Activated naive CD4-positive, alpha-beta T cell treated with anti-CD3 and anti-CD28 coated beads, Interleukin-2, amount 10 ng/mL, durations not matched to agents 7 days and 5 days (primary cell): ENCODE measurements at places on chromosomes 2 and 18.

DNA sequence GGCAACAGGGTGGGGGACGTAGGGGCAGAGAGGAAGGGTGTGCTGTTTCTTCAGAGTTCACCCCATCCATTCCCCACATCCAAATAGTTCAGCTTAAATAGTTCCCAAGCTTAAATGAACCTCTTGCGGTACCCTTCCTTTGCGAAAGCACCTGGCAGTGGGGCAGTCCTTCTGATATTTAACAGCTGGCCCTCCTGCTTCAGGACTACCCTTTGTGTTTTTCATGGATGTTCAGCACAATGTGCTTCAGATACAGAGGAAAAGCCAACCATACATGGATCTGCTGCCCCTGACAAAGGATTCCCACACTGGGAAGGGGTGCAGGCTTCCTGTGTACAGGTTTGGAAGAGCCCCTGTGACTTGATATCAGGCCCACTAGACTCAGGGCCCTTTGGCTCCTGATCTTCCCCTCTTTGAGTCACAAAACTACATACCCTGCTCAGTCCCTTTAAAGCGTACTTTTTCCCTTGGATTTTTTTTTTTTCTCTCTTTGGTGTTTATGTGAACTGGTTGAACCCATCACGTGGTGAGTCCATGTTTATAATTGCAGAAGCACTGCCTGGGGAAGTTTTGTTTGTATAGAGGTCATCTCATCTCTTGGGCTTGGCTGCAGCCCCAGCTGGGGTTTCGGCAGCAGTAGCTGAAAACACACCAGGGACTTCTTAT is 45.3 kb upstream of the IGFBP5 start:
- no peak for DNase-seq
- no peak overlapping the region for H3K27ac ChIP-seq
- no peak overlapping the region for H3K4me3 ChIP-seq
- H3K4me1 ChIP-seq: no peaks in the 10 kb centered on the region

DNA sequence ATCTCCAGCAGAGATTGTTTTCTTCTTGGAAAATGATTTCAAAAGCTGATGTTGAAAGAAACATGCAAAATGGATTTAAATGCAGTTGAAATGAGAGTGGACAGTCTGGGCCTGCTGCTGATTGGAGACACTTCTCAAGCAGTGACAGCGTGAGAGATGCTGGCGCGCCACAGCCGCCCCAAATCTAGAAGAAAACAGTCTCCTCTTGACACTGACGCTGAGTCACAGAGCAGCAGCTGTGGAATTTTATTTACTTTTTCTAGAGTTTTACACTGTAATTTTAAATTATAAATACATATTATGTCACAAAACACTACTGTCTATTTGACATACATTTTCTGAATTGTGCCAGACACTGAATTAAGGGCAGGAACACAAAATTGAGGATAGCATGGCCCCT is 121.8 kb upstream of the TMEM200C start:
- H3K27me3 ChIP-seq: no peaks in the 10 kb centered on the region
- no peaks in the 10 kb centered on the region for H3K36me3 ChIP-seq
- H3K27ac ChIP-seq: no peak overlapping the region
- H3K4me1 ChIP-seq: peaks cover 1% of the 10 kb centered on the region

- no peaks in the 10 kb centered on the region for H3K4me1 ChIP-seq
- H3K27me3 ChIP-seq: no peaks in the 10 kb centered on the region
- DNase-seq: no peak
- H3K27ac ChIP-seq: no peak overlapping the region
Observed at GRCh38 chr18:77750006-77750405, 500.4 kb downstream of the GALR1 start.

DNA sequence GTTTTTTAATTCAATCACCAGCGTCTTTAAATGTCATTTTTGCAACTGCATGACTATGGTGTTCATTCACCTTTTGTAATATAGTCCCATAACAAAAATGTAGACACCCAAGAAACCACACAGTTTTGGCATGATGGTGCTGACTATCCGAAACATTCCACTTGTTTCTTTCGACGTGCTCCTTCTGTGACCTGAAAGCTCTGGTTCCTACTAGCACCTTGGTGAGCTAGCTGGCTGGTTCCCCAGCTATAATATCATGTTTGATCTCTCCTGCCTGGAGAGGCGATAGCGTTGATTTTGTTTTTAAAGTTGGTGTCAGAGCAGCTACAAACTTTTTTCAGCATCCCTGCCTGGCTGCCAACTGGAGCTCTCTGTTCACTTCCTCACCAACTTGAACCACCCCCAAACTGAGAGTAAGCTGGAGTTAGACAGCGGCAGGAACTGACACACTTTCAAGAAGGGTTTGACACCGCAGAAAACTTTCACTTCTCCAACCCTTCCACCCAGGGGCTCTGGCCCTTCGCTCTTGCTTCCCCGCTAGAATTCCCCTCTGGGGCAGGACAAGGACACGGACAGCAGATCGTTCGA is 1.1 kb downstream of the ATAD2B start:
- peak; percentile 78 for DNase-seq
- H3K27me3 ChIP-seq: peaks cover 3% of the 10 kb centered on the region
- H3K4me3 ChIP-seq: peak overlapping the region; percentile 99
- peaks cover 7% of the 10 kb centered on the region for H3K36me3 ChIP-seq
- H3K4me1 ChIP-seq: peaks cover 47% of the 10 kb centered on the region

DNA sequence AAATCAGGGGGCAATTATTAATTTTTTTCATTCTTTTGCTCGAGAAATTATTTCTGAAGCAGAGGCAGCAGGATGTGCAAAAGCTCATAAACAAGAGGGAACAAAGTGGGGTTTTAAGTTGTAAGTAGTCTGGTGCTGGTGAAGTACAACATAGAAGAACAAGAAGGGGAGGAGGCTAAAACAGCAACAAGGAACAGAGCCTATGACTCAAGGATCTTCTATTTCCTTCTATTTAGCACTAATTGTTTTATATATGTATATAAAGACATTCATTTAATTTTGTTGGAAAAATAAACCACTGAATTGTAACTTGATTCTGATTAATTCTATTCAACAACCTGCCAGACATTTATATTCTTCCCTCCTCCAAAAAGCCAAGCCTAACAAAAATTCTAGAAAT is 35.0 kb downstream of the YES1 start:
- H3K4me1 ChIP-seq: peaks cover 4% of the 10 kb centered on the region
- H3K27me3 ChIP-seq: no peaks in the 10 kb centered on the region
- no peak overlapping the region for H3K4me3 ChIP-seq

GRCh38 chr18:49767111-49768050 is 46.0 kb downstream of the ACAA2 start:
- H3K27ac ChIP-seq: no peak overlapping the region
- no peak for DNase-seq
- no peaks in the 10 kb centered on the region for H3K36me3 ChIP-seq

- no peak overlapping the region for H3K4me3 ChIP-seq
- no peak for DNase-seq
- H3K4me1 ChIP-seq: no peaks in the 10 kb centered on the region
- no peaks in the 10 kb centered on the region for H3K36me3 ChIP-seq
- H3K27me3 ChIP-seq: no peaks in the 10 kb centered on the region
- H3K27ac ChIP-seq: no peak overlapping the region
Observed at GRCh38 chr2:162368494-162368893, 24.6 kb downstream of the GCA start.

- H3K27ac ChIP-seq: no peak overlapping the region
- peaks cover 10% of the 10 kb centered on the region for H3K4me1 ChIP-seq
- no peaks in the 10 kb centered on the region for H3K36me3 ChIP-seq
- H3K4me3 ChIP-seq: no peak overlapping the region
- DNase-seq: peak; percentile 38
- H3K27me3 ChIP-seq: peaks cover 31% of the 10 kb centered on the region
Observed at GRCh38 chr2:112048887-112049286, 6.2 kb upstream of the TMEM87B start.

DNA sequence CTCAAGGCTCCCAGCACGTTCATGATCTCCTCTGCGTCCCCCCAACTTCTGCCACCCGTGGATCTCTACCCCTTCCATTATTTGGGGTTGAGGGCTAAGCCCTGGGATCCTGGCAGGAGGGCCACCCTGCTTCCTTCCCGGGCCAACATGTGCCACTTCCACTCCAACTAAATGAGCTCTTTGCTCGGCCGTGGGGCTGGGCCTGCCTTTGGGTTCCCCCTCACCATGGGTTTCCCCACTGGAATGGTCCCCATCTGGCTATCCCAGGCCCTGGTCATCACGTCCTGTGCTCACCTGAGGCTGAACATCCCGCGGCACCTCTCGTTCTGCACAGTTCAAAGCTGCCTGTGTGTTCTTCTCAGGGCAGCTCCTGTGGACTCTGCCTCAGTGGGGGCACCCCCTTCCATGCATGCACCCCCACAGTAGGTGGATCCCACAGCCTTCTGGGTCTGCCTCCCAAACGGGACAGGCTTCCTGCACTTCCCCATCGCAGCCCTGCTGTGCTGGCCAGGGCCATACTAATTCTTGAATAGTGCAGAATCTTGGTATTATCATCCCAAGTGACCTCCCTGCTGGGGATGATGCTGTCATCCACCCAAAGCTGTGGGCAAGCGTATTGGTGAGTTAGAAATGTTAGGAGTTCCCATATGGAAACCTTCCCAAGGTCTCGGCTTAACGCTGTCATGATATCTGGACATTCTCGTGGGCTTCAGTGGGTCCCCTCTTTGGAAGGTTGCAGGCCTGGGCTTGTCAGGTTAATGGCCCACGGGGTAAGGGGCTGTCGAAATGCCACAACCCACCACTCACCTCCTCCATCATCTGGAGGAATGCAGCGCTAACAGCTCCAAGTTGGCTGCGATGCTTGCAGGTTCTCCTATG is 150.5 kb upstream of the TWIST2 start:
- H3K27me3 ChIP-seq: peaks cover 5% of the 10 kb centered on the region
- no peaks in the 10 kb centered on the region for H3K36me3 ChIP-seq
- DNase-seq: no peak
- no peak overlapping the region for H3K27ac ChIP-seq

DNA sequence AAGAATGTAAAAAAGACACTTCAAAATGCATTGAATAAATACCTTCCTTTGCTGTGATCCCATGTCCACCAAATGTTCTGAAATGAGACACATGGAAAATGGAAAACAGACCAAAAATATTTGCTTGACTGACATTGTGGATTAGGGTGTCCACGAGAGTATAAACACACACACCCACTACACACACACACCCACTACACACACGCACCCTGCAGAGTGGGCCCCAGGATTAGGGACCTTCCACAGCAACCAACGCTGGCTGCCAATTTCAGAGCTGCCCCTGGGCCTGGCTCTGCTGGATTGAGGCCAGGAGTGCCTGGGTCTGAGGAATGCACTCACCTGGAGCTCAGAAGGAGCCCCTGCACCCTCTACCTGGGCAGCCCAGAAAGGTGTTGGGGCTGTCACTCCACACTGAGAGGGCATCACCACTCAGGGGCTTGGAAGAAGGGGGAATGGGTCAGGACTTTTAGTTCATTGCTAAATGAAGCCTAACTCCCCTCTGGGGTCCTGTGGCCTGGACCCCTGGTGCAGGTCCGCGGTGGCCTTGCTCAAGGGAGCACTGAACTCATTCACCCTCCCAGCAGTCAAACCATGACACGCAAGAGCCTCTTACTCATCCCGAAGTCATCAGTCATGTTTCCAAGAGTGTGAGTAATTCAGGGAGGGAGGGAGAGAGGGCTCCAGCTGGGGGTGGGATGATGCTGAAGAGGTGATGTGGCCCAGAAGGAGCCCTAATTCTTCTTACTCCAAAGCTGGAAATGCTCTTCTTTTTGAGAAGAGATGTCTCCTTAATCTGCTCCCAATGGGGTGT is 50.2 kb upstream of the PLB1 start:
- no peak overlapping the region for H3K27ac ChIP-seq
- no peak for DNase-seq
- H3K4me3 ChIP-seq: no peak overlapping the region

DNA sequence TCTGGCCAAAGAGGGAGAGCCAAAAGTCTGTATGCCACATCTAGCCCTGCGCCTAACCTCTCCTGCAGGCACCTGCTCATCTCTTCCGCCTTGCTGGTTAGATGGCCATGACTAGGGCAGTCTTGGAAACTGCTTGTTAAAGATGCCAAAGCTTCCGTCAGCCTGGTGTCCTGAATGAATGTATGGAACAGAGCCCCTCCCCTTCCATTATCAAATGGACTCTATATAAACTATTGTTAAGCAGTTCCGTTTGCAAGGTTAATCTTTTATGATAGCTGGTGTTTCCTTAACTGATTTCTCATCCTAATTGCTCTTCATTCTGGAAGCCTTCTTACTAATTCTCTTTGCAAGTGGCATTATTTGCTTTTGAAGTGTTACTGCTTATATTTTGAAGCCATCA is 87.1 kb downstream of the ATP9B start:
- H3K27ac ChIP-seq: no peak overlapping the region
- no peak for DNase-seq
- peaks cover 13% of the 10 kb centered on the region for H3K4me1 ChIP-seq
- no peaks in the 10 kb centered on the region for H3K27me3 ChIP-seq

- no peaks in the 10 kb centered on the region for H3K36me3 ChIP-seq
- H3K27ac ChIP-seq: no peak overlapping the region
- peaks cover 4% of the 10 kb centered on the region for H3K27me3 ChIP-seq
- H3K4me3 ChIP-seq: no peak overlapping the region
- DNase-seq: no peak
- no peaks in the 10 kb centered on the region for H3K4me1 ChIP-seq
Observed at GRCh38 chr18:59705145-59705544, 7.9 kb upstream of the CCBE1 start.

DNA sequence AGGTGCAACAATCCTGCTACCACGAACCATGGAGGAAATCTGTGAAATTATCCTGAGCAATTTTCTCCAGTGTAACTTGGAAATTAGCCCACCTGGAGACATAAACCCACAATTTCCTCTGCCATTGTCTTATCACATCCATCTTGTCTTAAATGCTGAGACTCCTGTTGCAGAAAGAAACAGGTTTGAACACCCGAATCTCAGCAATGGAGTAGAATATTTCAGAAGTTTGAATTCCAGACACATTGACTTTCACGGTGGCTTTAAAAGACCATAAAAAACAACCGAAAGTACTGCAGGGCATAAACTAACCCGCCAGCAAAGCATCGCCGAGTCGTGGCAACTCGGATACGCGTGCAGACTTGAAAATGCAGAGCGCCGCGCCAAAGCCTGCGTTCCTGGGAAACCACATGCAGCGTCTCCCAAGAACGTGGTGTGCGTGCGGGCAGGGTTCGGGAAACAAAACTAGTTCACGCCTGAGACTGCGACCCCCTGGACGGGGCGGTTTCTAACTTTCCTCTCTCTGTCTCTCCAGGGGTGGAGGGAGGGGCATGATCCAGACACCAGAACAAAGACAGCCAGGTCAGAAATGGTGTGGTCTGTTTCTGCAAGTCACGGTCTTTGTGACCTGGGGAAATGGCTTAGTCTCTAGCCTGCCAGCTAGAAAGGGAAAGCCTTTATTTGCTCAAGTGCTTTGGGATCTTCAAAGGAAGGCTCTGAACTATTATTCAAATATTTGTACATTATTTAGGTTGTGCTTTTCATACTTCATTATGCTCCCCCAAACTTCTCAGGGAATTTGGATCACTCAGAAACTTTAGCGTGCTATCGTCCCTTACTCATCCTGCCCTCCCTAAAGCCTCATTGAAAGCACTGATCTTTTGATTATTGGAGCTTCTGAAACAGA is 26.9 kb upstream of the KCTD1 start:
- peaks cover 32% of the 10 kb centered on the region for H3K27me3 ChIP-seq
- DNase-seq: no peak
- no peak overlapping the region for H3K27ac ChIP-seq
- peaks cover 5% of the 10 kb centered on the region for H3K4me1 ChIP-seq
- no peak overlapping the region for H3K4me3 ChIP-seq
- no peaks in the 10 kb centered on the region for H3K36me3 ChIP-seq
